MV-4-11 (cell line): ENCODE measurements at places on chromosomes 13 and 19.

GRCh38 chr13:109101550-109102144 lies 472.2 kb downstream of the MYO16 start:
- DNase-seq: no peak

GRCh38 chr19:38695832-38696728 lies 48.2 kb downstream of the CAPN12 start:
- DNase-seq: no peak

DNA sequence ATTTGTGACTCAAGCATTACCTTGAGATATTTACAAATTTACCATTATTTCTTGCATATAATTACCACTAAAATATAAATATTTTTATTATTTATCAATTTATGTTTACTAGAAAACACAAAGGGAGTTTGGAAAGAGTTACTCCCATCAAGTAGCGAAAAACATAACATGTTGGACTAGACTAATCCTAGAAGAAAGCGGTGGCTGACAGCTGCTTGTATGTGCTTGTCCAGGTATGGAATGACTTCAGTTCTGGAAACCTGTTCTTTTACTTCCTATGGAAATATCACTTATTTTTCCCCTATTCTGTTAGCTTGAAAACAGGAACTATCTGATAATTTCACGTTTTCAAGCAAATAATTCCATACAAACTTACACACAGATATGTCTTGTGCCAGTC lies 28.5 kb downstream of the SLITRK1 start:
- DNase-seq: no peak

DNA sequence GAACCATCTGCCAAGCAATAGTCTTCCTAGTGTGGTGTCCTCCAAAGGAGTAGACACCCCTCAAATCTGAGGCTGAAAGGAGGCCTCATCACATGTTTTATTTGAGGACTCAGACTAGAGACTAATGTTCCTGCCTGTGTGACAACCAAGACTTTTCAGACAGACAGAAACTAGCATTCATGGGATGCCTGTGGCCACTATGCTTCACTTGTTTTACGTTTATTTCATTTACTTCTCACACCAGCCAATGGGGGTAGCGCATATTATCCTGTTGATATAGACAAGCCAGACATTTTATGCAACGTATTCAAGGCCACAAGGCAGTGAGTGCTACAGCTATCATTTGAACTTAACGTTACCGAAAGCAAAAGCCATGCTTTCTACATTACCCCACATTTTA lies 391.7 kb upstream of the HTR2A start:
- no peak for DNase-seq

DNA sequence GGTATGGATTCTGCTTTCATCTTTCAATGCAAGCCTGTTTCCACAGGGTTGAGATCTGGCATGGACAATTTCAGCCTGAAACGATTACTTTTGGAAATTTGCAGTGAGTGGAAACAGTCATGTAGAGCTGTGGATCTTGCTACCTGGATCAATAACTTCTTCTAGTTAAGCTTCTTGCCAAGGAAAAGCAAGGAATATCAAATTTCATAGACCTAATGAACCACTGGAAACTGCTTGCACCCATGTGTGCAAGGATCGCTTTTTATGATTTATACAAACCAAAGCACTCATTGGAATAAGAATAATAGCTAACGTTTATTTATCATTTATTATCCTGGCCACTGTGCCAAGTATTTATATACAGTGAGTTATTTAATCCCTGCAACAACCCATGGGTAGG lies 392.8 kb downstream of the KCNRG start:
- DNase-seq: no peak

DNA sequence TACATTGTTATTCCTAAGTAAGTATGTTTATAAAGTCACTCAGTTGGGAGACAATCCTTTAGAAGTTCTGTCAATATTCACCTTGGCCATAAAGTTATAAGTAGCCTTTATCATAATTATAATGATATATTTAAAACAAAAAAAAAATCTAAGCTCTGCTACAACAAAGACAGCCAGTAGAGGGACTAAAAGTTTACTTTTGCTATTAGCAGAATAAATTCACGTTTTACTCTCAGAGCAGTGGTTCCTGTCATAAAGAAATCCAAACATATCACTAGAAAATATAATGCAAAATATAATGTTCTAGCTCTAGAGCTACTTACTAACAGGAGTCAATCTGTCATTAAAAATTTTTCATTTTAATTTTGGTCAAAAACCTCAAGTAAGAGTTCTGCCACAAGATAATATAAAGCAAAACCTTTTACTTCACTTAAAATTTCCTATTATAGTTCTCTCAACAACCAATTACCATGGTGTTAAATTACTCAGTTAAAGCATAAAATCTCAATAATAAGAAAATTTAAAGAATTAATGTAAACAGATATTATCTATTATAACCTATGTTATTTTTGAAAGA lies 17.7 kb downstream of the INTS6 start:
- peak; percentile 8 for DNase-seq
